ENCODE measurements at places on chromosomes 5 and 9.

- DNase-seq, result no peak
Observed at GRCh38 chr9:120863833-120864232, 13.2 kb downstream of the PHF19 start.

- peak; percentile 78 for DNase-seq
Observed at GRCh38 chr9:124353811-124354274, 61.4 kb downstream of the PSMB7 start.

DNA sequence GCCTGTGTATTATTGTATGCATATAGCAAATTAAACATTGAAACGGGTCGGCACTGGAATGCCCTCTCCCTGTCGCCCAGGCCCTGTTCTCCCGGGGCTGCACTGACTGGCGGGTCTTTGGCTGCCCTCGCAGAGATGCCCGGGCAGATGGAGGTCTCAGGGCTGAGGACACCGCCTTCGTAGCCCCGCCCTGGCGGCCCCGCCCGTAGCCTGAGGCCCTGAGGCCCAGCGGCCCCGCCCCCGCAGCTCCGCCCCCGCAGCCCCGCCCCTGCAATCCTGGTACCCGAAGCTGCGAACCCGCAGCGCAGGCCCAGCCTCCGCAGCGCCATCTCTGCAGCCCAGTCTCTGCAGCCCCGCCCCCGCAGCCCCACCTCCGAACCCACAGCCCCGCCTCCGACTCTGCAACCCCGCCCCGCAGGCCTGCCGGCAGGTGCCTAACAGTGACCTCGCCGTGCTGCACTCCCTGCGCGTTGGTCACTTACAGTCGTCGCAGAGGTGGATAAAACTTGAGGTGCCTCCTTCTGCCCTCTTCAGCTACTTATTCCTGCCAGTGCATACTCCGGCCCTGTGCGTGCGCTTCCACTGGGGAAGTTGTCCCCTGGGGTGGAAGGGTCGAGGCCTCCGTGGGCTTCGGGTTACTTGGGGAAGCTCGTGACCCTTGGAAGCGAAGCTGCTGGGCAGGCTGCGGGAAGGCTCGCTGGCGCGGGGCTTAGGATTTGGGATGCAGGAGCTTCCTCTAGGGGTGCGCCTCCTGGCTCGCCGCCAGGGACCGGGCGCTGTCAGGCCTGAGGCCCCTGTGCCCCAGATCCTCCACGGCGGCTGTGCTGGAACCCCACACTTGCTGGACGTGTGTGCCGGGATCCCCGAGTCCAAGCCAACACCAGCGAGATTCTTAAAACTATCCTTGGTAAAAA lies 72.3 kb downstream of the ICE1 start:
- peak; percentile 15 for DNase-seq

DNA sequence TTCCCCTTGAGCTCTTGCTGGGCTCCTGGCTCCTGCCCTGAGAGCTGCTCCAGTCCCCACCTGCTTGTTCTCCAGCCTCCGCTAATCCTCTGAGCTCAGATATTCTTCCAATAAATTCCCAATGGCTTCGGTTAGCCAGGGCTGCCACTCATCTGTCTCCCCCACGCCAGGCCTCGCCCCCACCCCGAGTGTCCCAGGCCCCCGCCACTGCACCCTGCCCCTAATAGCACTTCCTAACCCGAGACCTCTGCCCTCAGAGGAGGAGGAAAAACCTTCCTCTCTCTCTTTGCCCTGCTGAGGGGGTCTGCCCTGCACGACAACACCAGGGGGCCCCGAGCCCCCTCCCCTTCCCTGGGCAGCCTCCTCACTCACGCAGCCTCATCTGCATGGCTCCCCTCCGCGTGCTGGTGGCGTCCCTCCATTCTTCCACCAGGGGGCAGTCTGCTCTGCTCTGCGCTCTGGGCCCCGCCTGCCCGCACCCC lies 5.4 kb upstream of the LCN15 start:
- DNase-seq, result no peak

DNA sequence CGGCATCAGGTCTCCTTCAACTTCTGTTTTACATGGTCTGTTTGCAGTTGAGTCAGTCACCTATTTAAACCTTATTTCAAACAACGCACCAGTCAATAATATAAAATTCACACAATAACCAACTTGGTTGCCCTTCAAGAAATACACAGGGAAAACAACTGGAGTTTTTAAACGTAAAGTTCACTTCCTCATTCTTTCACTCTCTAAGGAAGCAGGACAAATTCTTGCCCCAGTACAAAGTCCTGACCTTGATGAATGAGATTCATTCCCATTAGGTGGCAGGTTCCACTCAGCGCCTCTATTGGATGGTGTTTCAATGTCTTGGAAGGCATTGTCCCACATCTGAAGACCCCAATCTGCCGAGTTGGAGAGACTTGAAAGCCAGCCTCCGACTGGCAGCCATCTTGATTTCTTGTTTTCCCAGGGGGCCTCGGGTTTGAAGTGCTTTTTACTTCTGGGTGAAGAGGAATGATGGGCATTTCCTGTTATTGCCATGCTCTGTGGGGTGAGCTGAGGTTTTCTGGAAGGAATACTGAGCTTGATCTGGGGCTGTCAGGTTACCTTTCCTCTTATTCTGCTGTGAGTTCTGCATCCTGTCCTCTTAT lies 105.0 kb downstream of the ACER2 start:
- DNase-seq, result peak; percentile 22

GRCh38 chr5:107449369-107449768 lies 221.4 kb downstream of the EFNA5 start:
- DNase-seq, result no peak

- DNase-seq, result no peak
Observed at GRCh38 chr9:87894998-87895625, 12.4 kb downstream of the SPATA31E1 start.

DNA sequence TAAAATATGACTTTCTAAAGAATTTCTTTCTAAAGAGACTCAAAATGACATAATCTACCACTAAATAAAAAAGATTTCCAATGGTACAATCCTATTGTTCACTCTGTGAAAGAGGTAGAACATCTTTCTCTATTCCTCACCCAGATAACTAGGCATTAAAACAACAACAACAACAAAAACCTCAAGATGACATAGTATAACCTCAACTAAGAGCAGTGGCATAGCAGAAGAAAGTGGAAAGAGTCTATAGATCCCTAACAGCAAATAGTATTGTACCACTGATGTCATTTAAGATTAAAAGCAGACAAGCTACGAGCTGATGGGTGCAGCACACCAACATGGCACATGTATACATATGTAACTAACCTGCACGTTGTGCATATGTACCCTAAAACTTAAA lies 29.9 kb downstream of the RAPGEF6 start:
- DNase-seq, result no peak

GRCh38 chr5:90293931-90294330 lies 115.6 kb downstream of the CETN3 start:
- peak; percentile 71 for DNase-seq

DNA sequence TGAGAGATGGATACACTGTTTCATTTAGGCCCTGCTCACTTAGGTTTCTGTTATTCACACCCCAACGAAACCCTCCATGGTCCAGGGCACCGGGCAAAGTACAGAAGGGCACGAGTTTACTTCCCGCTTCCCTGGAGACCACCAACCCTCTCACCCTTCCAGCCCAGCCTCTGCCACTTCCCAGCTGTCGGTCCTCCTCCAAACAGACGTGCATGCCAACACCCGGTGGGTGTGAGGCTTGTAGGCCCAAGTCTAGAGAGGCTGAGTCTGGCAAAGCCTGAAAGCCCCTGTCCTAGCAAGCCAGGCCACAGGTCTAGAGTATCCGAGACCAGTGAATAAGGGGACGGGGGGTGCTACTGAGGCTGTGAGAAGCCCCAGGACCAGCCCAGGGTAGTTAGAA lies 7.1 kb upstream of the FGFR4 start:
- DNase-seq, result no peak

- DNase-seq, result no peak
Observed at GRCh38 chr5:67308988-67309688, 112.5 kb upstream of the CD180 start.

DNA sequence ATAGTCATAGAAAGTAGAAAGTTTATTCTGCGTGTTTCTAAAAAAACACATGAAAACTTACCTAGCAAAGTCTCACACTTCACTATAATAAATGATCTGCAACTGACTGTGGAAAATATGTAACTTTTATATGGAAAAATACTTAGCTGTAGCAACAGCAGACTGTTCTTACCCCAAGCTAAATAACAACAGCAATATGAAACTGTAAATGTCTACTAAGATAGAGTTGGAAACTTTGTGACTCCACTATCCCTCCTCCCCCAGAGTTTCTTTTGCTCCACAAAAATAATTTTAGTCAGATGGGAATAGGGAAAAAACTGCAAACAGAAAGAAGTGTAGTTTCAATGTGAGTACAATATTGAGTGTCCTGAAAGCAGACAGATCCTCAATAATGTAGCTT lies 21.0 kb downstream of the MLLT3 start:
- no peak for DNase-seq

DNA sequence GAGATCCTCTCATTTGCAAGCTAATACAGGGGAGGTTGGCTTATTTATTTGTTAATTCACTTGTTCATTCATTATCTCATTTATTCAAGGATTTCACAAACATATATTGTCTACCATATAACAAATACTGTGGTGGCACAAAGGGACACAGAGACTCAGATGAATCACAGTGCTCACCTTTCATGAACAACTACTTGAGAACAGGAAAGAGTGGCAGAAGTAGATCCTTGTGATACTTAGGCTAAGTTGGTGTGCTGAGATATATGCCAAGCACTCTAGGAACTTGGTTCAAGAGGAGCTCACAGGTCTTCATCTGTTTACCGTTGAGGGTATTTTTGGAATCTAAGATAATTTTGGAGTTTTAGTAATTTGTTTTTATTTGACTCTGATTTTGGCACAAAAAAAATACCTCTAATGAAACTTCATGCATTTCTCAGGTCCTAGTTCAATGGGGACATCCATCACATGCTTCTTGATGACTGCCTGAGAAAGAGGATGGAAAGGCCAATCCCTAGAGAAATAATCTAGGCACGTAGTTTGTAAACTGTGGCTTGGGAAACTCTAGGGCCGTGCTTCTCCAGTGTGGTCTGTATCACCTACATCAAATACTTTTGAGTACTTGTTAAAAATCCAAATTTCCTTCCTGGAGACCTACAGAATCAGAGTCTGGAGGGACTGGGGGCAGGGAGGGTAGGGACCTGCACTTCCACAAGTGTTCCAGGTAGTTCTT lies 113.3 kb downstream of the OSTF1 start:
- no peak for DNase-seq

- no peak for DNase-seq
Observed at GRCh38 chr5:60765019-60765709, 65.2 kb upstream of the DEPDC1B start.

- DNase-seq, result peak; percentile 4
Observed at GRCh38 chr9:133619791-133620190, 10.6 kb upstream of the FAM163B start.

GRCh38 chr5:128111818-128112448 lies 28.4 kb downstream of the SLC12A2 start:
- peak; percentile 28 for DNase-seq

- peak; percentile 59 for DNase-seq
Observed at GRCh38 chr5:136424835-136425584, 59.7 kb upstream of the TRPC7 start.

GRCh38 chr9:83598487-83598886 lies 24.5 kb upstream of the IDNK start:
- peak; percentile 67 for DNase-seq

- no peak for DNase-seq
Observed at GRCh38 chr9:131008909-131009618, at the start of gene LAMC3. TSS of gene LAMC3 (plus strand) at chr9:131009174. CDS start at chr9:131009215, 41 bp downstream.

- DNase-seq, result no peak
Observed at GRCh38 chr5:172943283-172943841, 15.9 kb upstream of the RPL26L1 start.

GRCh38 chr9:70340572-70340971 lies 73.9 kb downstream of the KLF9 start:
- DNase-seq, result peak; percentile 56

Measured in renal cortical epithelial cell (primary cell).